ENCODE measurements at places on chromosomes 7 and 10.

DNA sequence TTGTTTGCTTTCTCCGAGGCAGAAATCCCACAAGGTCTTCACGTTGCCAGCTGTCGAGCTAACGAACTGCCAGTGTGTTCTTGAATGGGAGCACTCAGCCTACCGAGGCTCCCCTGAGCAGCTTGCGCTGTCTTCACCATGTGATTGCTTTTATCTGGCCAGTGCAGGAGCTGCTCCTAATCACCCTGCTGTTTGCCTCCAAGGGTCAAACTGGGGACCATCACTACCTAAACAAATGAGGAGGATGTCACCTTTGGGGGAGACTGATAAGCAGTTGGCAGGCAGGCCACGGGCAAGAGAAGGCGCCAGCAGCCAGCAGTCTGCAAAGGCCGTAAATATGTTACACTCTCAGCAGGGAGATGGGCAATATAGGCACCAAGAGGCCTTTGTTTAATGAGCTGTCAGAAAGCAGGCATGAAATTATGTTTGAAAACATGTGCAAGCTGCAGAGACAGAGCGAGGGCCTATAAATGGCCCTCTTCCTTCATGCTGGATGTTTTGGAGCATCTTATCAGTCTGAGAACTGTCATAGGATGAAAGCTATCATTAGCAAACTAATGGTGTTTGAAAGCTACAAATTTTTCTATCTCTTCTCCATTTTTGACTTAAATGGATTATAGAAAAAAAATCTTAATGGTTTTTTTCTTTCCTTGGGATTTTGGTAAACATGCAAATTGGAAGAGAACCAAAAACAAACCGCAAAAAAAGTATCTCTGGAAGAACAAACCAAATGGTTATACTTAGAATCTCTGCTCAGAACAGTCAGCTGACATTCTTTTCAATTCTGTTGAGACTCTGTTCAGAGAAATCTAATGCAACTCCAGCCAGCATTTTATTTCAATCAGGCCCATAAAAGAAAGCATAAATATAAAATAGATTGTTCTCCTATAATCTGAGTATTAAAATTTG is 267.3 kb upstream of the NPVF start:
- DNase-seq = no peak

GRCh38 chr10:128867819-128868218 is 599.2 kb upstream of the MGMT start:
- no peak for DNase-seq

DNA sequence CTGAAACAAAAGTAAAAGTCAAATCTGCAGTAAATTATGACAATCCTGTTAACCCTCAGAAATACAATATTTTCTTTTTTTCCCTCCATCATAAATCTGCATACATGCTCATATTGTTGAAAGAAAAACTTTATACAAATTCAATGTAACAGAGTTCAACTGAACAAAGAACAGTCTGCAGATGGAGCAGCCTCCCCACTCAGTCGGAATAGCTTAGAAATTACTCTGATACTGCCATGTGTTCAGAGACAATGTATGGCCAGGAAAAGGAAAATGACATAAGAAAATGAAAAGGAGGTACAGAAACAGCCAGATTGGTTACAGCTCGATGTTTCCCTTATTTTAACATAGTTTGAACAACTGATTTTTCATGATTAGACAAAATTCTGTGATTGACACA is 651.9 kb upstream of the COBL start:
- no peak for DNase-seq

DNA sequence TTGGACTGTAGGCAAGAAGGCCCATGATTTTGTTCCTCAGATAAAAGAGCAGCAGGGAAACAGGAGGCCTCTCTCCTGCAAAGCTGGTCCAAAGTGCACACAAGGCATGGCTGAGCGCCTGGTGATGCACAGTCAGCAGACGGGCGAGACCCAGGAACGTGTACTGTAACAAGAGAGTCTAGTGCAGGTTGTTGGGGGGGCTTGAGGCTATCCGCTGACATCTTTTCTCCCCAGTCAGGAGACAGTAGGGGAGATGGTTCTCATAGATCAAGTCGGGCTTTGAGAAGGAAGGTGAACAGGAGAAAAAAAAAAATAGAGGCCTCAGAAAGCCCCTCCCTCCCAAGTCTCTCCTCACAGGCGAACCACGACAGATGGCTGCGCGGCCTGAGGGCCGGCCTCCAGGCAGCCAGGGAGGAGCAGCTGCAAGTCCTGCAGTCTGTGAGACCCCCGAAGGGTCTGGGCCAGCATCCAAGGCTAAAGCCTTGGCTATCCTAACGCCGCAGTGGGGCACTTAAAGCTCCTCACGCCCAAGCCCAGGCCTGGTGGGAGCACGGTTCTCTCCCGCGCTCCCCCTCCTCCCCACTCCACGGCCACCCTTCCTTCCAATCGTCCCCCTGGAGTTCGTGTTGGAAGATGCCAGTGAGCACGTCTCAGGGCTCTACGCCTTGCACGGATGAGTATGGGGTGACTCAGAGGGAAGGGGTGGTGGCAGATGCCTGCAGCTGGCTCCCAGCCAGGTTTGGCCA is 68.3 kb downstream of the PRKAG2 start:
- no peak for DNase-seq

- no peak for DNase-seq
Measured at GRCh38 chr10:62348029-62348428, 26.1 kb upstream of the ZNF365 start.

GRCh38 chr10:13634207-13634606 is 47.4 kb downstream of the PRPF18 start:
- no peak for DNase-seq

DNA sequence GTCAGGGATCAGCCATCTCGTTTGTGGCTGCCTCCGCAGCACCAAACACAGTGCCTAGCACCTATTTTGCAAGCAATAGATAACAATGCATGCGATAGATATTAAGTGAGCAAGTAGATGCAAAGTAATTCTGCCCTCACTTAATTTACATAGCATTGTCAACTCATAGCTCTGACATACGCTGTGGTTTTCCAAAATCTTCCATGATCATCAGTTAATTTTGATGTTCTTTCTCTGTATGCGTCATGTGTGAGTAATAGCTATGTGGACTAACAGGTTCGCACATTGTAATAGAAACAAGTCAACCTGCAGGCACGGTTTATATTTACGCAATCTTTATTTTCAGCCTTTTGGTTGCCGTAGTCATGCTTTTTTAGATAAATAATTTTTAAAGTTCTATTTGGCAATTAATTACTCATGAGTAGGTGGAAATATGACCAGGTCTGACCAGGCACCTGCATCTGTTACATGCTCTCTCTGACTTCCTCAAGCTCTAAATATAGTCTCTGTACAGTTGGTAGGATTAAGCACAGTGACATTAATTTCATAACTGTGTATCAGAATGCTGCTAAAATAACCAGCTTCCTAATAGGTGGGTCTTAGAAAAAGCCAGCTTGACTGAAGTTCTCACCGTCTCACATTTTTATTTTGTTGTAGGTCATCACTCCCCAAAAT is 13.3 kb downstream of the MAP3K8 start:
- no peak for DNase-seq

DNA sequence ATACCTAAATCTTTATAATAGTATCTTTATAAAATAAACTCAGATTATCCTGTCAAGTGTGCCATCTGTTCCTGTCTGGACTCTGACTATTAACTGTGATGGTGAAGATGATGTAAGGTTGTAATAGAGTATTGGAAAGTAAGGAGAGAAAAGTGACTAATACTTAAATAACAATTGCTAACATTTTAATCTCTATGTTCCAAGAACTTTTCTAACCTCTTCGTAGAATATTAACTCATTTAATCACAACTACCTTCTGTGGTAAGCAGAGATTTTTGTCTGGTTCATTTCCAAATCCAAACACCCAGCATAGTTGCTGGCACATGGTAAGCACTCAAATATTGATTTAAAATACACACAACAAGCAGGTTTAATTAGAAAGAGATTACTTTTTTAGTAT is 2.5 kb downstream of the TNPO3 start:
- no peak for DNase-seq

DNA sequence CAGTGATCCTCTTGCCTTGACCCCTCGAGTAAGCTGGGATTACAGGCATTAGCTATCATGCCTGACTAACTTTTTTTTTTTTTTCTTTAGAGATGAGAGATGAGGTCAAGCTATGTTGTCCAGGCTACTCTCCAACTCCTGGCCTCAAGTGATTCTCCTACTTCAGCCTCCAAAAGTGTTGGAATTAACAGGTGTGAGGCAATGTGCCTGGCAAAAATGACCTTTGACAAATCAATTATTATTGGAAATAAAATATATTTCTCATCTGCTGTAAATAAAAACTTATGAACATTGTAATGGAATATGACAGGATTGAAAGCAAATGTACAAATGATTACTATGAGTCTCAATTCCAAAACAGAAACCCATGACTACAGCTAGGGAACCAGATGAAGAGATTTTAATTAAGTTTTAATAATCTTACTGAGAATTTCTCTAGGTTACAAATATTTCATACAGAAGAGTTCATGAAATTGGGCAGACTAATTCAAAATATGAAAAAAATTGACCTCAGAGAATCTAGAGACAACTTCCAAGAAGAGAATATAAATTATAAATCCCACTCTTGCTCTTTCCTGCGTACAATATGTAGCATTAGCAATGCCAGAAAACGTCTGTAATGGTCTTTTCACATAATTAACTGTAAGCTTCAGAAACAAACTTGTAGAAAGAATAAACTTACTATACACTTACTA is 414.7 kb downstream of the DGKB start:
- no peak for DNase-seq

- DNase-seq = no peak
Measured at GRCh38 chr10:8360814-8361509, 306.5 kb downstream of the GATA3 start.

DNA sequence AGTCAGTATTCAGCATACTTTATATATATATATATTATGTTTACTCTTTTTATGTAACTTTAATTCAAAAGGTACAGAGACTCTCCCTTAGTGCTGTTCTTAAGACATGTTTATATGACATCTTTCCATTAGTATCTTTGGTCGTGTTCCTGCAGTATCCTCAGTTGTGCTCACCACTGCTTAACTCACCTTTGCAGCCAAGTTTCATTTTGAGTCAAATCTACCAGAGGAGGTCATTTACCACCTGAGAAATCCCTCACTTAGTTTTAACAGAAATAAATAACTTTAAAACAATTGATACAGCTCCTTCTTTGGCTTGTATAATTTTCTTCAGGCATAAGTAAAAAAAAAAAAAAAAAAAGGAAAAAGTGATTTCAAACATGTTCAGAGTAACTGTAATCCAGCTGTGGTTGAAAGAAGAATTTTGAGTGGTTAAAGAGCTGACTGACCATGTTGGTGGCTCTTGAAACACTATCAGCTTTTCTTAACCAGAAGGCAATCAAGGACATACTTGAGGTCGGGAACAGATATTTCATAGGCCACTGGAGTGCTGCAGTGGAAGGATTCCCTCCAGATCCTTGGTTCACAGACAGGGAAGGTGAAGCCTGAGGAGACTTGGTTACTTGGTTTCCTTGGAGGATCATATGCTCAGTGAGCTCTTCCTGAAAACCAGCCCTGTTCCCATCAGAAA is 116.8 kb downstream of the AUTS2 start:
- DNase-seq = no peak

GRCh38 chr10:34413214-34413613 is 401.9 kb downstream of the PARD3 start:
- no peak for DNase-seq

DNA sequence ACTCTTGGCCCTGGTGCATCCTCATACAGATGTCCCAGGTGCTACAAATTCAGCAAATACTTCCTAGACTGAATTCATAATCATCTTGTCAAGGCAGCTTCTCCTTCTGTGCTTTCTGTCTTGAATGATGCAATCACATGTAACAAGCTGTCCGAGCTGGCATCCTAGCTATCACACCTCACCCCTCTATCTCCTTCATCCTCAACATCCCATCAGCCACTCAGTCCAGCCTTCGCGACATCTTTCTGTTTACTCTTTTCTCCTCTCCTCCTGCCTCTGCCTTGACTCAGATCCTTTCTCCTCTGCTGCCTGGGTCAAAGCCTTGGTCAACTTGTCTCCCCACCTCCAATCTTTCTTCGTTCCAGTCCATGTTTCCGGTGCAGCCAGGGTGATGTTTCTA is 240.4 kb upstream of the CELF2 start:
- DNase-seq = no peak

DNA sequence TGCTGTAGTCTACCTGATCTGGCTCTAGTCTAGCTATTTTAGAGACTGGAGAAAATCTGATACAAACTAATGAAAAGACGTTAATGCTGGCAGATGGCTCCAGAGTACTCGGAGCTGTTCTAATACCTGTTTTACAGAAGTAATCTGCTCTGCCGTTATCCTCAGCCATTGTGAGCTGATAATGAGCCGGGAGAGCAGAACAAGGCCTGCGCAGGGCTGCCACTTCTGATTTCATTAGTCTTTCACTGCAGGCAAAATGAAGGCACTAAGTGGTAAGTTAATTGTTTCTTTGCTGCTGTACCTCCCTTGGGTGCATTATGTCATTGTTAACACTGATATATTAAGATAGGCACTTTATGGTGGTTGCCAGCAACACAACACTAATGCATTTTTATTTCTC is 456.4 kb upstream of the PFKP start:
- DNase-seq = no peak
